Stimulated activated CD8-positive, alpha-beta memory T cell treated with anti-CD3 and anti-CD28 coated beads, Interleukin-7, amount 100 ng/mL, for 48 hours (primary cell): ENCODE measurements at places on chromosomes 2 and 18.

DNA sequence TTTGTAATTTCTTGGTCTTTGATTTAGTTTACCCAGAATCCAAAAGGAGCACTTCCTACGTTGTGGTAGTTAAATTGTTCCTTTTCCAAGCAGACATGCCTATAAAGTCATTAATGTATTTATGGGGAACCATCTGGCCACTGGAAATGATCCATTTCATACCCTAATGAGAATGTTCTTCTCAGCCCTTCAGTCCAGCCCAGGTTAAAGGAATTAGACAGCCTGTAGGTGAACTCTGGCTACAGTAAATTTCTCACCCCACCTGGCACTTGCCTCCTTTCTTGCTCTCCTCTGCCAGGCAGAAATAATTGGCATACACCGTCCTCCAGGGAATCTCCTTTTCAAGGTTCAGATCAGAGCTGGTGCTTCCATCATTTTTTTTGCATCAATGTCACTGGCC lies 121.1 kb downstream of the SETBP1 start:
- no peak for DNase-seq

DNA sequence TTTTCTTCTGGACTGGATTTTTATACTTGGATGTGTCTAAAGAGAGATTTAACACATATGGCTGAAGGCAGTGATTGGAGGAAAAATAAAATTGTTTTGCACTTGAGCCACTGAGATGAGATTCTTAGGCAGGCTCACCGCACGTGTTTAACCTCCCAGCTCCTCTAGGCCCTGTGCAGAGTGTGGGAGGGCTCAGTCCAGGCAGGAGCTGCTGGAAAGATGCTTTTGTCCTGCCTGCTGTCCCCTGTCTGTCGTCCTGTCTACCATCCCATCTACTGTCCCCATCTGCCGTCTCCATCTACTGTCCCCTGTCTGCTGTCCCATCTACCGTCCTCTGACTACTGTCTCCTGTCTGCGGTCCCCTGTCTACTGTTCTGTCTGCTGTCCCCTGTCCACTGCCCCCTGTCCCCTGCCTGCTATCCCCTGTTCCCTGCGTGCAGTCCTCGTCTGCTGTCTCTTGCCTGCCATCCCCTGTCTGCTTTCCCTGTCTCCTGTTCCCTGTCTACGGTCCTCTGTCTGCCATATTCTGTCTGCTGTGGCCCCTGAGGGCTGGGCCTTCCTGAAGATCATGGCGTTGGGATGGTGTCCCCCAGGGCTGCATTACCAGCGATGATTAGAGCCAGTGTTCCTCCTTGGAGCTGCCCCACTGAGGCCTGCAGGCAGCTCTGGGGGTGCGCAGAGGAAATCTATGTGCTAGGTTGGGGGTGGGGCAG lies 43.7 kb upstream of the HS6ST1 start:
- no peak for DNase-seq

DNA sequence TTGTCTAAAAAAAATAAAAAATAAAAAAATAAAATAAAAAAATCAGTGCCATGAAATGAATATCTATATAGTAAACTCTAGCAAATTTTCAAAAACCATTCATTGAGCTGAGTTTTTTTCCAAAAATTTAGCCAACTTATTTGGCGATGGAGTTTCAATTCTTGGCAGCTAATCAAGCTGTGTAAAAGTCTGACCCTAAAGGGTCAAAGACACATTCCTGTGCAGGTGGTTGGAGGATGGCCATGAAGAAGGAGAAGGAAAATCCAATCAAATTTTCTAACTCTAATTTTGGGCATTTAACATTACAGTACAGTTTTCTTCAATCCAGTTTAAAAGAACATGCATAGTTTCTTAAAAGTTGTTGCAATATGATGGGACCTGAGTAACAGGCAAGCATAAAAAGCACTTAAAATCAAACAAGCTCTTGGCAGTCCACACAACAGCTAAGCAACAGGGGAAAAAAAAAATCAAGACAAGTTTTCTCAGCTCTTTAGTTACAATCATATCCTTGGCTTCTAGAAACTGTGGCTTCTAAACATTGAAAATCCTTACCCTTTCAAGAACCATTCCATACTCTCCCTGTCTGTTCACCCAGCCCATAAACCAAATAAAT lies 54.5 kb downstream of the ACVR1 start:
- no peak for DNase-seq

DNA sequence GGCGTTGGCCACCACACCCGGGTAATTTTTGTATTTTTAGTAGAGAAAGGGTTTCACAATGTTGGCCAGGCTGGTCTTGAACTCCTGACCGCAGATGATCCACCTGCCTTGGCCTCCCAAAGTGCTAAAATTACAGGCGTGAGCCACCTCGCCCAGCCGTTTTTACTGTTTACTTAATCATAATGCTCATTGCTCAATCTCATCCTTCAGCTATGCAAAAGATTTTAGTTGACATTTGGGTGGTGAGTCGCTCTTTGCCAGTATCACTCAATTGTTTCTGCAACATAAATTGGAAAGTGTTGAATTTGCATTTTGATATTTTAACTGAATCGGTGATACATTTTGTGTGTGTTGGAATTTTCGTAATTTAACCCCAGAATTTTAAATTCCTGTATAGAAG lies 7.8 kb upstream of the ZNF532 start:
- DNase-seq = no peak

GRCh38 chr2:211367293-211367692 lies 810.9 kb downstream of the CPS1 start:
- DNase-seq = no peak

DNA sequence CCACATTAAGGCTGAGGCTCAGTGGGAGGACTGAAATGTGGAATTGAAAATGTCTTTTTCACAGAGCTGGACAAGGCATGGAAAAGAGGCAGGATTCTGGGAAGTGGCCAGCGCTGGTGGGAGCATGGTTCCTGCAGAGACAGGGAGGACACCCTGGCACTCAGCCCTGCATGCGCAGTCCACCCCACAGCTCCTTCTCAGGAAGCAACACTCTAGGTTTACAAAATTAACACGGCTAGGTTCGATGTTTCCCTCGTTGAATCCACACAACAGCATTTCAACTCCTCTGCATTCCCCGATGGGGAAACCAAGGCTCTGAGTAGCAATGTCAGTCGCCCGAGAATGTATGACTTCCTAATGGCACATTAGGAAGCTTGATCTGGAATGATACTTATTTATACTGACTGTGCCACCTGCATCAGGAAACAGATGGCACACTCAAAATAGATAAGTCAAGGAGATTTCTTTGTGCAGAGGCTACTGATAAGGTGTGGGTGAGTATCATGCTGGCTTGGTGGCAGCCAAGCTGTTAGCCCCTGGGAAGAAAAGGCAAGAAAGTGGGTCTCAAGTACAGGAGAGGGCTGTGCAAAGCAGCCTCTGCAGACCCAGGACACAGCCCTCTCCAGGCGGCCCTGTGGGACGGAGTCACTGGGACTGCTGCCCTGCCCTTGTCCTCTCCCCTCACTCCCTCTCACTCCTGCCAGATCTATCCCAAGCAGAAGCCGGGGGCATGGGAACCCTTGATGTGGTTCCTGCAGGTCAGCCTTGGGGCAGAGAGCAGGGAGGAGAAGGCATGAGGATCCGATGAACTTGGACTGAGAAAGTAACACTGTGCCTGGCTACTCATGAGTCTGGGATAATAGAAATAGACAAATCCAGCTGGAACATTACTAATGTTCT lies 158.4 kb upstream of the FHL2 start:
- DNase-seq = no peak
